Effector memory CD4-positive, alpha-beta T cell (primary cell): ENCODE measurements at places on chromosomes 1 and 21.

- DNase-seq: no peak
Measured at GRCh38 chr1:15063783-15064182, 89.8 kb upstream of the TMEM51 start.

DNA sequence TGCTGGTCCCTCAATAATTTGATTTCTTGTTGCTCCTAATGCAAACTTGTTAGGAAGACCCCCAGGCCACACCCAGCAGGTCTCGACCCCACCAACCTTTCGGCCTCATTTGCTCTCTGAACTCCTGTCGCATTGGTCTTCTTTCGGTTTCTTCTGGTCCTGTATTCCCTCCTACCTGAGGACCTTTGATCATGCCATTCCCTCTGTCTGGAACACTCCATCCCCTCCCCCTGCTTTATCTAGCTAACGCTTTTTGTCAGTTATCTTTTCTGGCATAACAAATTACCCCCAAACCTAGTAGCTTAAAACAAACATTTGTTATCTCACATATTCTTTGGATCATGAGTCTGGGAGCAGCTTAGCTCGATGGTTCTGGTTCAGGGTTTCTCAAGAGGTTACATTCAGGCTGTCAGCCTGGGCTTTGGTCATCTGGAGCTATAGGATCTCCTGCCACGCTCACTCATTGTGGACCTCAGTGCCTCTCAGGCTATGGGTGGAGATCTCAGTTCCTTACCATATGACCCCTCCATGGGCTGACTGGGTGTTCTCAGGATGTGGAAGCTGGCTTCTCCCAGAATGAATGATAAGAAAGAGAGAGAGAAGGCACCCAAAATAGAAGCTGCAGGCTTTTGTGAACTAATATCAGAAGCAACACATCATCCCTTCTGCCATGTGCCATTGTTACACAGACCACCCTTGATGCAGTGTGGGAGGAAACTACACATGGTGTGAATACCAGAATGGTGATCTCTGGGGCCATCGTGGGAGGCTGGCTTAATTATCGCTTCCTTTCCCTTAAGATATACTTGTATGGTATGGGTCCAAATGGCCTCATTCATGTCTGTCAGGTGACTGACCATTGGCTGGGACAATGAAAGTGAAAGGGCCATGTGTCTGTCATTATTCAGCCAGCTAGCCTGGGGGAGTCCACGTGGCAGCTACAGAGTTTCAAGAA lies 29.1 kb upstream of the BCAR3 start:
- DNase-seq: no peak

DNA sequence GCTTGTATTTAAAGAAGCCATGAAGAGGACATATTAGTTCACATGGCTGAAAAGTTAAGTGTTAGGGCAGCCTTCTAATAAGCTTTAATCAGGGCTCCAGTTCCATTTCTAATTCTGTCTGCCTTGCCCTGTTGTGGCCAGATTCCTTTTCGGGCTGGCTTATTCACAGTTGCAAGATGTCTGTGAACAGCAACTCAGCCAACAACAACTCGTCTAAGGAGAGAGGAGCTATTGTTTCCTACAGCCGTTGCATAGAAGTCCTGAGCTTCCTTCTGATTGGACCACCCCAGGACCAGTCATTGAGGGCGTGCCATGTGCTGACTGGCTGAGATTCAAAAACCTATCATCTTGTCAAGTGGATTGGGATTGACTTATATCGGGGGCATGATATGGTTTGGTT lies 18.6 kb upstream of the COQ8A start:
- no peak for DNase-seq

- DNase-seq: no peak
Measured at GRCh38 chr21:33377221-33377920, 25.8 kb upstream of the IFNGR2 start.

- DNase-seq: no peak
Measured at GRCh38 chr1:113913312-113913668, 8.2 kb downstream of the DCLRE1B start.

- no peak for DNase-seq
Measured at GRCh38 chr21:34278451-34278850, 85.4 kb upstream of the KCNE2 start.

- no peak for DNase-seq
Measured at GRCh38 chr1:20978413-20978812, 191.3 kb upstream of the HP1BP3 start.

GRCh38 chr21:31596055-31596454 lies 63.4 kb upstream of the SOD1 start:
- DNase-seq: no peak

GRCh38 chr21:44024887-44025353 lies 12.8 kb downstream of the TRAPPC10 start:
- no peak for DNase-seq

GRCh38 chr1:17717594-17718535 lies 37.3 kb upstream of the ACTL8 start:
- no peak for DNase-seq

DNA sequence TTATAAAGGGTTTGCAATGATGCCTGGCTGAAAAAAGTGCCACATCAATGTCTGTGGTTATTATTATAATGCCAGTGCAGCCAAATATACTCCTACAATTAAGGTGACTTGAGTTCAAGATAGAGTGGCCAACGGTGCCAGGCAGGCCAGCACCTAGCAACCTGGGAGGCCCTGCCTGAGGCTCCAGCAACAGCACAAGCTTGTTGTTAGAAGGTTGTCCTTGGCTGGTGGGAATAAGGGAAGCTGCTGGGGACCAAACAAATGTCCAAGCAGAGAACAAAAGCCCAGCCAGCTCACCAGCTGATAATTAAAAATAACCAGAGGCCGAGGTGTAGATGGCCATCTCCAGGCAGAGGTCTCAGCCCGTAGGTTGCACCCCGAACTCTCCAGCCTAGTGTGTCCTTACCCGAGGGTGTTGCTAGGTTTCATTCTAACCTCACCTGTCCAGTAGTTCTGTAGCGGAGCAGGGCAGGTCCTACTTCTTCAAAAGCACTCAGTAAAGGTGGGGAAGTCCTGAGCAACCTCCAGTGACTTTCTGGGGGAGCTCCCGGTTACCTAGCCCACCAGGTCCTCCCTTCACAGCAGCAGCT lies 1.9 kb downstream of the TMPRSS2 start:
- DNase-seq: no peak

DNA sequence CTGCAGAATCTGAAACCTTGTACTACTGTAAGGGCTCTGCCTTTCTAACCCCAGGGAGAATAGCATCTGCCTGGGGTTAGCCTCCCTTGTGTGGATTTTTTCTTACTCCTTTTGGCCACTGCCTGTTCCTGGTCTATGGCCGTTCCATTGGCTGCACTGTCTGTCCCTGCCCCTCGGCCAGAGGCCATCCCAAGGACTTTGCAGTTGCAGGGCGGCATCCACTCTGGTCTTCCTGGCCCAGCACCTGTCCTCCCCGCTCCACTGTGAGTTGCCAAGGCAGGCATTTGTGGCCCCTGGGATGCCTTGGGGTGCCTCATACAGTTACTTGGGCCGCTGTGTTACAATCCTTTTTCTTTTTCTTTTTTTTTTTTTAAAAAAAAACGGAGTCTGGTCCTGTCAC lies 45.8 kb downstream of the PDE9A start:
- no peak for DNase-seq

GRCh38 chr1:229848752-229849677 lies 218.0 kb upstream of the GALNT2 start:
- DNase-seq: no peak

DNA sequence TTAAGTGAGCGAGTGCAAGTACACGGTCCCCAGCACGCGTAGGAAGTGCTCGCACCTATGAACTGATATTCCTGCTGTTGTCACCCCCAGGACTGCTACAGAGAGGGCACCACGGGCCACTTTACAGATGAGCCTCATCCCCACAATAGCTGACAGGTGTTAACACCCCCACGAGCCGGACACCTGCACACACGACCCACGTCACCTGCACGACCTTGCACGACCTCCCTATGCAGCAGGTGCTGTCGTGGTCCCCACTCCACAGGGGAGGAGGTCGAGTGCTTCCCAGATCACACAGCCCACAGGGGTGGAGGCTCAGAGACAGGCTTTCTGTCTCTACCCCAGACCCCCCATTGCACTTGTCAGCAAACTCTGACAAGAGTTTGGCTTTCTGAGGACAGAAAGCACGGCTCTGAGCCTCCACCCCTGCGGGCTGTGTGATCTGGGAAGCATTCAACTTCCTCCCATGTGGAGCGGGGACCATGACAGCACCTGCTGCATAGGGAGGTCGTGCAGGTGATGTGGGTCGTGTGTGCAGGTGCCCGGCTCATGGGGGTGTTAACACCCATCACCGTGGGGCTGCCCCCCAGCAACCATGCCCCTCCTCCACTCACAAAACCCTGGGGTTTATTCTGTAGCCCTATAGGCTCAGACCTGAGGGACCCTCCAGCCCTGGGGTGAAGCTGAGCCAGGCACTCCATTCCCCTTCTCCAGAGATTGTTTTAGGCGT lies 80.8 kb downstream of the MATN1 start:
- DNase-seq: no peak

DNA sequence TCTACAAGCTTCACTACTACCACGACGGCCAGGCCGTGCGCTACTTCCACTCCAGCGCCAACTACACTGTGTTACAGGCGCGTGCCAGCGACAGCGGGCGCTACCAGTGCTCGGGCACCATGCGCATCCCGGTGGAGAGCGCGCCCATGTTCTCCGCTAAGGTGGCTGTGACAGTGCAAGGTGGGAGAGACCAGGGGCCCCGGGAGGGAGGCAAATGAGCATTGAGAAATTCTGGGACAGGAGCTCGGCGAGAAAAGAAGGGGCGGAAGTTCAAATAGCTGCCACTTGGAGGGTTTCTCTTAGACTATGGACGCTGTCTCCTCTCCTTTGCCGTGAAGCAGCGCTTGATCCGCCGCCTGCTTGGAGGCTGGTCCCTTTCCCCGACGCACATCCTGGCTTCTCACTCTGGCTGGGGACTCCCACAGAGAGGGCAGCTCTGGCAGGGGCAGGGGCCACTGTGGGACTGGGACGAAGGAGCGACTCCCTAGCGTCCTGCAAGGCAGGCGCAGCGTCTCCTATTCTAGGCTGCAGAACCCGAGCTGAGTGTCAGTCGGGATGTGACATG lies 4.6 kb downstream of the FCRLB start:
- peak; percentile 2 for DNase-seq

- DNase-seq: no peak
Measured at GRCh38 chr1:31645274-31645568, 545 bp upstream of the PEF1 start.

DNA sequence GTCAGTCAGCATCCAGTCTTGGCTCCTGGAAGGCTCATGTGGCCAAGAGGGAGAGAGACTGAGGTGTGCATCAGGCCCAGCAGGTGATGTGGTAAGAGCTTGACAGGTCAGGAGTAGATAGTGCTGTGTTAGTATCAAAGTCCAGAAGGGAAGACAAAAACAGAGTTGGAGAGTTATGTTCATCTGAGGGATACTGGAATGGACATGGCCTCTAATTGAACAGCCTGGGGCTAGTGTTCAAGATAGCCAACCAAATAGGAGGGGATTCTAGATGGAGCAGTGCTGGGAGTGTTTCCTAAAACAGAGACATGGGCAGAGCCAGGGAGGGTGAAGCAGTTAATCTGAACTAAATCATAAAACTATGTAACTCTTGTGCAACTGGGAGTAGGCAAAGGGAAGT lies 120.7 kb upstream of the MARK1 start:
- no peak for DNase-seq

GRCh38 chr1:53949023-53949990 lies 3.2 kb downstream of the LRRC42 start:
- DNase-seq: no peak

DNA sequence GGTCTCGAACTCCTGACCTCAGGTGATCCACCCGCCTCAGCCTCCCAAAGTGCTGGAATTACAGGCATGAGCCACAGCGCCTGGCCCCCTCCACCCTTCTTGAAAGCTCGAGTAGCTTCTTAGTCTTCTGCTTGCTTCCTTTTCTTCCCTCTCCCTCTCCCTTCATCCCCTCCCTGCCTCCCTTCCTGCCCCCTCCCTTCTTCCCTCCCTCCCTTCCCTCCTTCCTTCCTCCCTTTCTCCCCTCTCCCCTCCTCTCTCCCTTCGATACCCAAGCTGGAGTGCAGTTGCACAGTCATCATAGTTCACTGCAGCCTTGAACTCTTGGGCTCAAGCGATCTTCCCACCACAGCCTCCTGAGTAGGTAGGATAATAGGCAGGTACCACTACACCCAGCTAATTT lies 11.8 kb downstream of the KHDRBS1 start:
- DNase-seq: no peak
